AG10803 (cell line): ENCODE measurements at places on chromosomes 13 and 19.

- DNase-seq, result no peak
Measured at GRCh38 chr13:22332416-22332815, 661.5 kb downstream of the FGF9 start.

DNA sequence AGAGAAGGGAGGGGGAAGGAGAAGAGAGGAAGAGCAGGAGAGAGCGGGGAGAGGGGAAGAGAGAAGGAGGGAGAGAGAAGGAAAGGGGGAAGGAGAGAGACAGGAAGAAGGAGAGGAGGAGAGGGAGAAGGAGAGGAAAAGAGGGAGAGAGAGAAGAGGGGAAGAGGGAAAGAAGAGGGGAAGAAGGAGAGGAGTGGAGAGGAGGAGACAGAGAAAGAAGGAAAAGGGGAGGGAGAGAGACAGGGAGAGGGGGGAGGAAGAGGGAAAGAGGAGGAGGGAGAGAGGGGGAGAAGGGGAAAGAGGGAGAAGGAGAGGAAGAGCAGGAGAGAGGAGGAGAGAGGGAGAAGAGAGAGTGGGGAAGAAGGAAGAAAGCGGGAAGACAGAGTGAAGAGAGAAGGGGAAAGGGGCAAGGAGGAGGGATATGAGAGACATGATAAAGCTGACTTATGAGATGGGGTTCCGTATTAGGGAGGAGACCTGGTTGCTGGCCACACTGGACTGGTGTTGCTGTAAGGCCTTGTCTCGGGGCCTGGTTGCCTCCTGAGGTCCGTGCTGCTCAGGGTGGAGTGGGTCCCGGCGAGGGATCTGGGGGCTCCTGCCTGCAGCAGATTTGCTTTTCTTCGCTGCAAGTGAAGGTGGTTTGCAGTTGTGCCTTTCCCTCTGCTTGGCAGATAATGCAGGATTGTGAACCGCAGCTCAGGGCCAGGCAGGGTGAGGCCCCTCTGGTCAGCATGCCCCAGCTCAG lies 139.5 kb downstream of the TEX29 start:
- no peak for DNase-seq

- DNase-seq, result no peak
Measured at GRCh38 chr19:50198431-50199258, 4.8 kb upstream of the MYH14 start.

DNA sequence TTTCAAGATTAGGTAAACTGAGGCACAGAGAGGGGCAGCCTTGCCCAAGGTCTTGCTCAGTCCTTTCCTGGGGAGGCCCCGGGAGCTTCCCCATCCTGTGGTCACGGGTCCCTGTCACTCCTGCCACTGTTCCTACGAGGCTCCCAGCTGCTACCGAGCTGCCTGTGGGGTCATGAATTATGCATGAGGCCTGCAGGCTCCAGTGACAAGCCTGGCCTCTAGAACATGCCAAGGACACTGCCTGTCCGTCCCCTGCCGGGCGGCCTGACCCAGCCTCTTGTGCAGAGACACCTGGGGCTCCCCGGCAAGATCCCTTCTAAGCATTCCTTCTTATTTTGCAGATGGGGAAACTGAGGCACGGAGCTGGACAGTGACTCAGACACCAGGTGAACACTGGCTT lies 2.7 kb downstream of the FCHO1 start:
- DNase-seq, result no peak

- no peak for DNase-seq
Measured at GRCh38 chr13:37263871-37264270, 158.4 kb upstream of the CSNK1A1L start.

DNA sequence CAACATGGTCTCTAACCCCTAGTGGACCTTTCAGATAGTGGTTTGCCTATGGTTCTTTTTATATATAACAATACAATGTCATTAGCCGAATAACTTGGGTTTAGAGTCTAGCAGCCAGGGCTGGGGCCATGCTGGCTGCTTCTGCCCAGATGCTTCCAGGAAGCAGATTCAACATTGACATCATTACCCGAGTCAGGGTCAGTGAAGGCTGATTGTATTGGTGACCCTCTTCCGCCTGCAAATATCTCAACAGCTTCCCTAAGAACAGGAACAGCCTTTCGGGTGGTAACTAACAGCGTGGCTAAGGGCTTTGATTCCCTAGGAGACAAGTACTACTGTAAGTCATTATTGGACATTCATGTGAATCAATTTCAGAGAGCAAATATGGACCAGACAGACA lies 476.4 kb downstream of the UQCRFS1 start:
- DNase-seq, result no peak

DNA sequence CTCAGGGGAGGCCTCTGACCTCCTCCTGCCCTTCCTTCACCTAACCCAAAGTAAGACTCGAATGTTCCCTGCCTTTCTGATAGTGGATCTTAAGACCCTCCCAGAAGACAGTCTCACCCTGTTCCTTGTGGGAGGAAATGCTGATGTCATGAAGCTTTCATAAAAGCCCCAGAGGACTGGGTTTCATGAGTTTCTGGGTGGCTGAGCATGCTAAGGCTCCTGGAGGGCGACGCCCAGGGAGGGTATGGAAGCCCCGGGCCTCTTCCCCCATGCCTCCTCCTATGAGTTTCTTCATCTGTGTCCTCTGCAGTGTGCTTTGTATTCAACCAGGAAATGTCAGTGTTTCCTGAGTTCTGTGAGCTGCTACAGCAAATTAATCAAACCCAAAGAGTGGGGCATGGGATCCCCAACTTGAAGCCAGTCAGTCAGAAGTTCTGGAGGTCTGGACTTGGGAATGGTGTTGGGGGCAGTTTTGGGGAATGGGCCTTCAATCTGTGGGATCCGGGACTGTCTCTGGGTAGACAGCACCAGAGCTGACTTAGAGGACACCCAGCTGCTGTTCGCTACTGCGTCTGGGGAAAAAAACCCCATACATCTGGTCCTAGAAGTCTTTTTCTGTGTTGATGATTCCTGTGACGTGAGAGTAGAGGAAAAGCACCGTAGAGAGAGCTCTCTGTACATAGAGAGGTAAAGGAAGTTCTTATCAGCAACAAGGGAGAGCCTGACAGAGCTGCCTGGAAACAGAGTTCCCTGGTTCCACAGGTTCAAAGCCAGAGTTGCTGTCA lies 2.0 kb upstream of the LILRB2 start:
- DNase-seq, result no peak

- peak; percentile 78 for DNase-seq
Measured at GRCh38 chr19:1566392-1567115, 1.6 kb downstream of the MEX3D start.

GRCh38 chr13:34567597-34567996 lies 374.5 kb upstream of the NBEA start:
- no peak for DNase-seq

GRCh38 chr13:28753946-28754345 lies 35.2 kb upstream of the SLC46A3 start:
- no peak for DNase-seq

GRCh38 chr13:45224176-45224575 lies 23.3 kb upstream of the KCTD4 start:
- DNase-seq, result peak; percentile 64

GRCh38 chr13:96785986-96786385 lies 208.3 kb downstream of the OXGR1 start:
- no peak for DNase-seq

GRCh38 chr19:40232479-40232878 lies 6.0 kb upstream of the CCNP start:
- DNase-seq, result no peak

DNA sequence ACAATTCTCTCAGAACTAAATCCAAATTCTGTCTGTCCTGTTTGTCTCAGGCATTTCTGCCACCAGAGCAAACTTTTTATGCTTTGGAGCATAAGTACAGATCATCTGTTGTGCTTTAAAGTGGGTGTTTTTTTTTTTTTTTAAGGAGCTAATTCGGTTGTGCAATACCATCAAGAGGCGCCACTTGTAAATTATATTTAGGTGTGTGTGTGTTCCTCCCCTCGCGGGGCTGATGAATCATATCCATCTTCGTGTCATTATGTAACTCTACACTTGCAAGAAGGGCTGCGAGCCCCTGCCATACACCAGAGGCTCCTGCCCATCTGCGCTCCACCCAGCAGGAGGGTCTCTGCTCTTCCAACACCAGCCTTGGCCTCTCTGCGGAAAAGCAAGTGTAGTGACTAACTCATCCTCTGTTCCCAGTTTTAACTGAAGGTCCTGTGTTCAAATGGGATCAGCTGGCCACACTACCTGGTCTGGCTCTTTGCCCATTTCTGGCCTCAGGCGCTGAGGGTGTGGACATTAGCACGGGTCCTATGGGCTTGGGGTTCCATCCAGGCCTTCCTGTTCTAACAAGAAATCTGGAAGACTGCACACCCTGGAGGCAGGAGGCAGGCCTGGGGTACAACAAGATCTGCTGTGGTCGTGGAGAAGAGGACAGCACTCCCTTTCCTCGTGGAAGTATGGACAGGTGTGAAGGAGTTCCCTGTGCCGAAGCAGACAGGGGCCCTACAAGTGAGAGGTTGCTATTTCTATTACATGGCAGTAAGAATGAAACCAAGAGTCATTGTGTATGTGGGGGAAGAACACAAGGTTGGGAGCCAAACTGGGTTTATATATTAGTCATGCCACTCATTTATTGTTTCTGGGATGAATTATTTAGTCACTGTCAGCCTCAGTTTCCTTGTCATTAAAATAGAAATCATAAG lies 96.1 kb upstream of the MBNL2 start:
- peak; percentile 71 for DNase-seq

DNA sequence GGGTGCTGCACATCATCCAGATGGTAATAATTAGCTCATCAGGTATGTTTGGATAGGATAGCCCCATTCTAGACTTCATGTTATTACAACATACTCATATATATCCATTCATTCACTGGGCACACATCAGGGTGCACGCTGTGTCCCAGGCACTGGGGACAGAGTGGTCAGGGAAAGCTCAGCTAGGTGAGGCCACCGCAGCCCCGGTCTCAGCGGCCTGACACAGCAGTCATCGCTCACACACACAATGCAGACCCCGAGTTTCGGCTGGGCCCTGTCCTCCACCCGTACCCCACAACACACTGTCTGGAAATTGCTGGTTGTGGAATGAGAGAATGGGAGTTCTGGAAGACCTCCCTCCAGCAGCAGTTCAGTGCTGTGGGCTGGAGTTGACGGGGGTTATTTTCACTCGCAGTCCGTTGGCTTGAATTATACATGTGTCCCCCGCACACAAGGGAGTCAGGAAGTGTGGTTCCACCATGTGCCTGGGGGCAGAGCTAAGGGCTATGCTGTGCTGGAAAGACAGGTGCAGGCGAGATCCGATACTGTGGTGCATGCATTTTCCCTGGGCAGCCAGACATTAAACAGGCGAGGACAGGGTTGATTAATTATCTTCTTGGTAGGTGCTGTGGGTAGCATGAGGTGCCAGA lies 257.6 kb downstream of the TEX29 start:
- DNase-seq, result no peak

DNA sequence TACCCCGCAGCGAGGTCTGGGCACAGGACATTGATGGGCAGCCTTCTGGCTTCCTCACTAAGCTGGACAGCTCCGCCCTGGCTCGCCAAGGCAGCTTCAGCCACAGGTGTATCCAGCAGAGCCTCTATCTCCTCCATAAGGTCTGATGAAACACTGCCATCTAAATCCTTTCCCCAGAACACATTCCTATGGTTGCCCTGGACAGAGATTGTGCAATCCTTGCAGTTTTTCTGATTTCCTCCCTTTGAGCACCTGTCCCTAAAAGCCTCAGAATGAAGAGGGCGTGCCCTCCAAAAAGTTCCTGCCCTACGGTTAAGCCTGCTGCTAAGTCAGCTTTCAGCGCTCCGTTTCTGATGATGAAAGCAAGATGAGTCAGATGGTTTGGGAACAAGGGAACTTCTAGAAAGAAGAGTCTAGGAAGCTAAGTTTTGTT lies 21.0 kb downstream of the CLEC4M start:
- DNase-seq, result peak; percentile 23

DNA sequence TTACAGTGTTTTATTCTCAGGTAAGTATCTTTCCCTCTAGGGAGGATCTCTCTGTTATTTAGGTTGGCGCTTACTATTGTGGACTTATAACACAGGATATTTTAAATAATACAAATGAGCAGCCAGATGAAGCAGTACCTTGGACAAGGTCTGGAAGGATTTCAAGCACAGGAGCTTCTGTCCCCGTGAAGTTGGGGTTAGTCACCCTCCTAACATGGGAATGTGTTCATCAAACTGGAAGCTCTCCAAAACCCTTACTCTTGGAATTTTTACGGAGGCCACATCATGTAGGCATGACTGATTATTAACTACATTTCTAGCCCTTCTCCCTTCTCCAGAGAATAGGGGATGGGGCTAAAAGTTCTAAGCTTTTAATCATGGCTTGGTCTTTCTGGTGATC lies 38.3 kb upstream of the SPRY2 start:
- peak; percentile 43 for DNase-seq

GRCh38 chr13:106212386-106213010 lies 323.0 kb downstream of the EFNB2 start:
- peak; percentile 94 for DNase-seq

- DNase-seq, result no peak
Measured at GRCh38 chr19:15014579-15014978, 34.7 kb upstream of the CASP14 start.

GRCh38 chr19:13507053-13507611 lies 853 bp upstream of the CACNA1A start:
- DNase-seq, result peak; percentile 56

- DNase-seq, result peak; percentile 9
Measured at GRCh38 chr19:3899531-3900294, 19.2 kb downstream of the ATCAY start.

GRCh38 chr19:46759206-46759605 lies 13.0 kb upstream of the STRN4 start:
- DNase-seq, result no peak

- no peak for DNase-seq
Measured at GRCh38 chr19:48477698-48478338, 8.6 kb downstream of the CYTH2 start.

GRCh38 chr13:46797501-46798237 lies 708 bp upstream of the ESD start:
- no peak for DNase-seq

GRCh38 chr13:48201044-48201443 lies 32.0 kb upstream of the ITM2B start:
- no peak for DNase-seq

GRCh38 chr13:113166681-113167080 lies 8.2 kb downstream of the PROZ start:
- DNase-seq, result no peak

DNA sequence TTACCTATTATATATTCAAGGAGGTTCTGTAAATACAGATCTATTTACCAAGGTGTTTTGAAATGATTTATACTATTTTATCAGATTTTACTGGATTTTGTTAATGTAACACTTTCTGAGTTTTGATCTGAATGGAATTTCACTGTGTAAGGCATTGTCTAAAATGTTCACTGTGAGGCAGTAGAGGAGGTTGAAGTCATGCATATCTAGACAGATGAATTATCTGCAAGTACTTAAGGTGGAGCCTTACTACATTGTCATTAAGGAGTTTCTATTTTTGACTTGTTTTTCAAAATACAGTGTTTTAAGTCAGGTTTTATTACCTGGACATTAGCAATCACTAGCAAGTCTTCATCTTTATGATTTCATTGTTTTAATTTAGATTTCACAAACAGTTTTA lies 62.1 kb downstream of the TM9SF2 start:
- no peak for DNase-seq
